CD4-positive, alpha-beta T cell (primary cell): ENCODE measurements at places on chromosomes 5 and 9.

GRCh38 chr5:16810208-16810854 lies 125.8 kb downstream of the MYO10 start:
- no peaks in the 10 kb centered on the region for H3K36me3 ChIP-seq
- no peaks in the 10 kb centered on the region for H3K27me3 ChIP-seq
- DNase-seq: no peak
- H3K4me1 ChIP-seq: no peaks in the 10 kb centered on the region

- no peak overlapping the region for H3K27ac ChIP-seq
- H3K27me3 ChIP-seq: no peaks in the 10 kb centered on the region
- H3K4me1 ChIP-seq: no peaks in the 10 kb centered on the region
- no peak overlapping the region for H3K4me3 ChIP-seq
- DNase-seq: no peak
These were observed 54.1 kb downstream of the ABLIM3 start for GRCh38 chr5:149195337-149195887.

DNA sequence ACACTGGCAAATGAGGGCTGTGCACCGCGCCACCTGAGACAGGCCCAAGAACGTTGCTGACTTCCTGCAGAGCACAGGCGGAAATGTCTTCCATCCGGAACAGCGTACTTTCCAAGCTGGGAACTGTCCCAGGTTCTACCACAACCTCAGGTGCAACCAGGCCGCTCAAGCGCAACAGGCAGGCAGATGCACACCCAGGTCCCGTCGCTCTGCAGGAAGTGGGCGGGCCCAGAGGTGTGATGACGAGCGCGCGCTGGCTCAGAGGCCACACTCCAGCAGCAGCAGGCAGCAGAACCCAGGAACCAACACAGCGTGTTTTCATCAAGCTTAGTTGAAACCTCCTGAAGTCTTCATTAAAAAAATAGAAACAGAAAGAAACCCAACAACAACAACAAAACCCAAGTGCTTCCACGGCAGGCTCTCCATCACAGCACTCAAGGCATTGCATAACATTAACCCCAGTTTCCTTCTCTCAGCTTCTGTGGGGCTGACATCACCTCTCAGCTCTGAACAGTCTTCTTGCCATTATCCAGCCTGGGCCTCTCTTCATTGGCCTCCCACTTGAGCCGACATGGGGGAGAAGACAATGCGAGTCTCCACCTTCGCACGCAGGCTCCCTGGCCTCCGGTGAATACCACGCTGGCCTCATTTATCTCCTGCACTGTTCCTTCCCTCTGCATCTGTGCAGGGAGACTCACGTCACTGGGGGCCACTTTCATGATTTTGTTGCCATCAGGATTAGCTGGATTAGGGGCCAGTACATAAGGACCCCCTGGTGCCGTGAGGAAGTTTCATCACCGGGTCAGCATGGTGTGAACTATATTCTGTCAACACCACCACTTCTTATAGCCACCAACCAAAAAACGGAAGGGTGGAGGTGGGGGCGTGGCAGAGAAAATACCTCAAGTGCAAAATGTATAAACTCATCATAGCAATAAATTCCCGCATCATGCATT lies 22.1 kb downstream of the PTCH1 start:
- H3K36me3 ChIP-seq: no peaks in the 10 kb centered on the region

GRCh38 chr5:60210810-60211209 lies 317.3 kb upstream of the PDE4D start:
- no peak overlapping the region for H3K27ac ChIP-seq
- no peak overlapping the region for H3K4me3 ChIP-seq
- H3K36me3 ChIP-seq: no peaks in the 10 kb centered on the region
- no peaks in the 10 kb centered on the region for H3K27me3 ChIP-seq
- no peaks in the 10 kb centered on the region for H3K4me1 ChIP-seq
- DNase-seq: no peak

DNA sequence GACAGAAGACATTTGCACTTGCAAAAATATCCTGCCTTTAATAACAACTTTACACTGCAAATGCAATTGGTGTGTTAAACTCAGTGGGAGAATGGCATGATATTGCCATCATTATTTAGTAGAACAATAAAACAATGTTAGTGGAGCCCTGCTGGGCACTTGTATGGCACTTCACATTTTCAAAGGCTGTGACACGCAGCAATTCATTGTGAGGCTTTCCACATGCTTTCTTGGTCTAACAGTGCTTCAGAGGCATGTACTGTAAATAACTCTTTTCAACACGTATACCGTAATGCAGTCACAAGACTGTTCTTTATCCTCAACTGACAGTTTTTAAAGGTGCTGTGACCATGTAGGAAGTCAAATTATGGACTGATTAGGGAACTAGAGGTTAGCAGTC lies 155.5 kb upstream of the EPB41L4A start:
- no peaks in the 10 kb centered on the region for H3K36me3 ChIP-seq
- H3K27me3 ChIP-seq: no peaks in the 10 kb centered on the region
- DNase-seq: no peak
- H3K4me1 ChIP-seq: no peaks in the 10 kb centered on the region
- no peak overlapping the region for H3K4me3 ChIP-seq

DNA sequence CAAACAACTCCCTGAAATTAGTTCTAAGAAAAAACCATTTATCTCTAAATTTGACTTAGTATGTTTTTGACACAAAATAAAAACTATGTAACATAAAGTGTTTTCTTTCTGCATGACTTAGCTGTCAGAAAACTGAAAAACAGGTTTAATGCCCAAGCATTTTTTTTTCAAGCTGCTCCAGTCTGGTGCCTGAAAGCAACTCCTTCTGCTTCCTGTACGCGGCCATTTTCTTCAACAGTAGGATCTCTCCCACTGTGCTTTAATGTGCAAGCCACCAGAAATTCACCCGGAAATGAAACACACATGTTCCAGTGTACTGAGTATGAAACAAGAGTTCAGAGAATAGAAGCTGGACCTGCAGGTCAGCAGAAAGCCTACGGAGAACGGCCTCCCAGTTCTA lies 161.2 kb downstream of the MED27 start:
- H3K27ac ChIP-seq: no peak overlapping the region
- no peaks in the 10 kb centered on the region for H3K36me3 ChIP-seq
- no peak for DNase-seq
- no peaks in the 10 kb centered on the region for H3K27me3 ChIP-seq
- no peak overlapping the region for H3K4me3 ChIP-seq
- no peaks in the 10 kb centered on the region for H3K4me1 ChIP-seq
